NCI-H748 treated with DMSO at 0.1 percent for 48 hours (cell line): ENCODE measurements at places on chromosomes 4 and X.
A peak's percentile ranks its signal among the peaks of the same experiment; 100 is the strongest.

DNA sequence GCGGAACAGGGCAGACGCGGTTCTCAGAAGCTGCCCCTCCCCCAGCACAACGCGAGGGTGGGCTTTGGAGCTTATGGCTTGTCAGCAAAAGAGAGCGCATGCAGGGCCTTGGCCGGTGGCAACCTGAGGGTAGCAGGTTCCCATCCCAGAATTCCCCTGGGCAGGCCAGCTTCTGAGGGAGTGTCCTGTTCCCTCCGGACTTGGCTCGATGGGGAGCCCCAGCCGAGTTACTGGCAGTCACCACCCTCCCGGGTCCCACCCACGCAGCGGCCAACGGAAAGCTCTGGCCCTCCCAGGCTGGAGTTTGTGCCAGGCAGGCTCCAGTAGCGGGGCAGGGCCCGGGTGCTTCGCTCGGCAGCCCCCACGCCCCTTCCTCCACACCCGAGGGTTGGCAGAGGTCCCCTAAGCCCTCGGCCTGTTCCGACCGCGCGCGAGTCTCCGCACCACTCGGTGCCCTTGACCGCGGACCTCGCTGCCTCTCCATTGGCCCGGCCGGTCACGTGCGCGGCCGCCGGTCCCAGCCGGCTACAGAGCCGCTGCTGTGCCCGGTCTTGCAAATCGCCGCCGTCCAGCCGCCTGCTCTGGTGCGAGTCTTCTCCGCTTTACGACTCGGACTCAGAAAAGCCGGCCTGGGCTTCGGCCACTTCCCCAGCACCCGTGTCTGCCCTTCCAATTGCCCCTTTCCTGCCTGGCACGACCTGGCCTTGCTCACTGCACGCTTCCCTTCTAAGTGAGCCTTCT is 20.9 kb upstream of the MTM1 start:
- no peak for DNase-seq

DNA sequence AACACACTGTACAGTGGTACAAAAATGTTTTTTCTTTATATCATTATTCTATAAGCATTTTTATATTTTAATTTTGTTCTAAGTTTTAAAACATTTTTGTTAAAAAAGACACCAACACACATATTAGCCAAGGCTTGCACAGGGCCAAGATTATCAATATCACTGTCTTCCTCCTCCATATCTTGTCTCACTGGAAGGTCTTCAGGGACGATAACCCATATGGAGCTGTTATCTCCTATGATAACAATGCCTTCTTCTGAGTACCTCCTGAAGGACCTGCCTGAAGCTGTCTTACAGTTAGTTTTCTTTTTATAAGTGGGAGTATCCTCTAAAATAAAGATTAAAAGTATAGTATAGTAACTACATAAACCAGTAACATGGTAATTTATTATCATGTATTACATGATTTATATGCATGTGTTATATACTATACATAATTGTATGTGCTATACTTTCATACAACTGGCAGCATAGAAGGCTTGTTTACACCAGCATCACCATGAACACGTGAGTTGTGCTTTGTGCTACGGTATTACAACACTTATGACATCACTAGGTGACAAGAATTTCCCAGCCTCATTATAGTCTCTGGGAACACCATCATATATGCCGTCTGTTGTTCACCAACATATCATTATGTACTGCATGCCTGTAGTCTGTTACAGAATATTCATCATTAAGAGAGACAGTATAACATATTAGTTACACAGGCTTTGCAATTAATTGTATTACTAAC is 90.7 kb downstream of the WDFY3 start:
- DNase-seq: no peak

- DNase-seq: no peak
Observed at GRCh38 chr4:14059006-14059405, 431.5 kb upstream of the BOD1L1 start.

DNA sequence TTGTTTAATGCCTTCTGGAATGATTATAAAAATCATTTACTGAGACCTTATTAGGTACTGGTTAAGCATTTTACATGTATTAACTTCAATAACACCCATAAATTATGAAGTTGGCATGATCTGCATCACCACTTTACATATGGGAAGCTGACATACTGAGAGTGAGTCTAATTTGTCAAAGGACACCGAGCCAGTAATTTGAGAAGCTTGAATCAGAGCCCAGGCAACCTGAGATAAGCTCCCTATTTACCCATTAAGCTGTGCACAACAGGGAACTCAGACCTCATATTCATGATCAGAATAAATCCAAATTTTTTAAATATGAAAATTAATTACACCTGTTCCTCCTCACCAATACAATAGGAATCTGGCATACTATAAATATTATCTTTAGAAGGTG is 247.9 kb upstream of the EPHA5 start:
- no peak for DNase-seq

GRCh38 chr4:136867465-136867864 is 664.8 kb downstream of the PCDH18 start:
- no peak for DNase-seq

DNA sequence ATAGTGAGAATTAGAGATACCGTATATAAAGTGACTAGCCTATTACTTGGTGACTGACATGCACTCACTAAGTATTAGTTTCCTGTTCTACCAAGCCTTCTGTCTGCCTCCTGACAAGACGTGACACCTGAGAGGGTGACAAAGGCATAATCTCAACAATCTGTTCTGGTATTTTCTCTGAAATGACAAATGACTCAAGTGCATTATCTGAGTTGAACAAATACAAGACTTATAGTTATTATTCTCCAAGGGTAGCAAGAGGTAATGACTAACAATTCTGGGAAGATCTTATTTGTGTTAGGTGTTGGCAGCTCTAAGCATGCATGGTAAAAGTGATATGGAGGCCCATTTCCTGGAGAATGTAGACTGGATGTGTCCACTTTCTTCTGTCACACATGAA is 60.6 kb downstream of the SYTL5 start:
- DNase-seq: no peak

DNA sequence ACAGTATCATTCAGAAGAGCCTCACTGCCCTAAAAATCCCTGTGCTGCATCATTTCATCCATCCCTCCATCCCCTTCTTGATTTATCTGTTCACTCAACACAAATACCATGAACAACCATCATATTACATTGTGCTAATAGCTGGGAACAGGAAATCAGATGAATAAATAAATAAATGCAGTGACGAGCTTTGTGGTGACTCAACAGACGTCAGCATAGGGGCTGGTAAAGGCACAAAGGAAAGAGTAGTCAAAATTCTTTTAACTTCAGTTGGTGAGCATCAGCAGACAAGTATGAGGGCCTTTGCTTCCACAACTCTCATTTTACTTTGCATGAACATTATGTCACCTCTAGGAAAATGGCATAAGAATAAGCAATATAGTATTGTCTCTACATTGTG is 65.5 kb downstream of the EDNRA start:
- no peak for DNase-seq

DNA sequence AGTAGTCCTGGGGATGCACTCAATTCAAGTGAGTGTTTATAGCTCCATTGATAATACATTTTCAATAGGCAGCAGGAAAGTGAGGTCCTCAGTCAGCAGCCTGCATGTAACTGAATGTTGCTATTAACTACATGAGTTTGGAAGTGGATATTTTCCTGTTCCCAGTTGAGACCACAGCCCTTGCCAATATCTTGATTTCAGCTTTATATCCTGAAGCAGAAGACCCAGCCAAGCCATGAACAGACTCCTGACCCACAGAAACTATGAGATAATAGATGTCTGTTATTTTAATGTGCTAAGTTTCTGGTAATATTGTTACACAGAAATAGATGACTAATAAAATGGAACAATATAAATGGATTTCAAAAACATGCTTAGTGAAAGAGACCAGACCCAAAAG is 63.7 kb downstream of the VSIG4 start:
- DNase-seq: no peak

DNA sequence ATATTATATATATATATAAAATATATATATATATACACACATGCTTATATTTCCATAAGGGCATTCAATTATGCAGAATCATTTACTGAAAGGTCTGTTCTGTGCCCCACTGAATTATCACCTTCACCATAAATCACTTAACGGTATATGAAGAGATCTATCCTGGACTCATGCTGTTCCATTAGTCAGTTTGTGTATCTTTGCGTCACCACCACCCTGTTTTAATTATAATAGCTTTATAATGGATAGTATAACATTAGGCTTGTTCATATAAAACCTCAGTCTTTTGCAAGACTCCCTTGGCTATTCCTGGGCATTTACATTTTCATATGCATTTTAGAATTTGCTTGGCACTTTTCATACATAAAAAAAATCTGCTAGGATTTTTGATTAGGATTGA is 19.1 kb downstream of the WDR17 start:
- DNase-seq: peak; percentile 77

DNA sequence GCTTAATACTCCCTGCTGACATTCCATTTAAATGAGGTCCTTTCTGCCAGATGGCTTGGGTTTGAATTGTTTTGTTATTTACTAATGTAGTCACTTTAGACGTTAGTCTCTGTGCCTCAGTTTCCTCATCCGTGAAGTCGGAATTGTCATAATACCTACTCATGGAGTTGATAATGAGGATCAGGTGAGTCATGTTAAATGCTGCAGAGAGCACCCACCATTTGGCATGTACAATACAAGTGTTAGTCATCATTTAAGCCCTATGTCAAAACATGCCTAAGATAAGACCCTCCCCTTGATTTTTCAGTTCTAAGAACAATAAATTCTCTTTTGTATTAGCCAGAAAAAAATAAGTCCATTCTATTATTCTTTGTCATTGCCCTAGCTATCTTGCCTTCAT is 534.8 kb upstream of the HTR2C start:
- no peak for DNase-seq

GRCh38 chrX:57900975-57901374 is 9.3 kb downstream of the ZXDA start:
- no peak for DNase-seq

DNA sequence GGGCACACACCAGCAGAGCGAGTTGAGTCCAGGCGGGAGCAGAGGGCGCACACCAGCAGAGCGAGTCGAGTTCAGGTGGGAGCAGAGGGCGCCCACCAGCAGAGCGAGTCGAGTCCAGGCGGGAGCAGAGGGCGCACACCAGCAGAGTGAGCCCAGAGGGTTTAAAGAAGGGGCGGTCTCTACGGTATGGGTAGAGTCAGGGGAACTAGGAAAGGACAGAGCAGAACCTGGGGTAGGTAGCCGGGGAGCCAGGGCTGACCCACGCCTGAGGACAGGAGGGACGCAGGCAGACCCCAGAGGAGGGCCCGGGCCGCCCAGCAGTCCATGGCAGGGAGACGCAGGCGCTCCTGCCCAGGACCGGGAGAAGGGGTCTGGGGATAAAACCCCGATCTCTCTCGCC is 22.0 kb upstream of the ADRA2C start:
- DNase-seq: no peak
